Testis (tissue), 5 donors: ENCODE measurements at places on chromosomes 5 and 9.

DNA sequence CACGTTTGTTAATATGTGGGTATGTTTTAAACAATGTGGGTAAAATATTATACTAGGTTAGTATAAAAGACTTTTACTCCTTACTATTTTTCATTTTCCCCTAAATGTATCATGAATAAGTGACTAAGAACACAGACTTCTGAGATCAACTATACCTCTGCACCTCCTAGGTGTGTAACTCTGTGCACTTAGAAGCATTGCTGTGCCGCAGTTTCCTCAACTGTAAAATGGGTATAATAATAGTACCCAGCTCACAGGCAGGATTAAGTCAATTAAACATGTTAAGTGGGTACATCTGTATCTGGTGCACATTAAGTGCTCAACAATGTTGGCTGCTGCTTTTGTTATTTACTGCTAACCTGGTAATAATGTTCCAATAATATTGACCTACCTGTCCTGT is 21.6 kb upstream of the F2R start:
- DNase-seq, result no peak

DNA sequence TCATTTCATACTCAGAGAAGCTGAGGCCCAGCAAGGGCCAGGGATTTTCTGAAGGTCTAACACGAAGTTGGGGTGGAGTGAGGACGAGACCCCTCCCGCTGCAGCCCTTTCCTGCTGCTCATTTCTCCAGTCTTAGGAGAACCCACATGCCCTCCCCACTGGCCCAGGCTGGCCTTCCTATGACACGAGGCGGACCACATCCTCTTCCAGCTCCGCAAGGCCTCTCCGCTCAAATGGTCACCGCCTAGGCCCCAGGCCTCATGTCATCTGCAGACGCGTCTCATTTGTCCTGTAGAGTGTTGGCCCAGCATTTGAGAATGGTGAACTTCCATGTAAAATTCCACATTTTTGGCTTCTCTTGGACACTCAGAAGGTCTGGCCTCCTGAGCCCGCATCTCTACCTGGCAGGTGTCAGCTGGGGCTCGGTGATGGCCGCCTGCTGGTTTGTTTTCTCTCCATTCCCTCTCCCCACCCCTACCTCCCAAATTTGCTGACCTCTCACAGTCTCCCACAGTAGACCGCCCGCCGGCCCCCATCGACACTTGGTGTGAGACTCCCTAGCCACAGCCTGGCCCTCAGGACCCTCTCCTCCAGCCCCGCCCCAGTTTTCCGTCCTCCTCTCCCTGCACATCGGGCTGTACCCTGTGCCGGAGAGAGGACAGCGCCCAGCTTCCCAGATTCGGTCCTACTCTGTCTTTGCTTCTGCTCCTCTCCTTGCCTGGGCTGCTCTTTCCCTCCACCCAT is 51.7 kb downstream of the ERGIC1 start:
- no peak for DNase-seq

GRCh38 chr5:16437977-16438376 is 27.6 kb downstream of the ZNF622 start:
- no peak for DNase-seq

GRCh38 chr5:115979201-115980041 is 17.1 kb downstream of the LVRN start:
- DNase-seq, result no peak

GRCh38 chr9:21053851-21054250 is 22.4 kb upstream of the HACD4 start:
- no peak for DNase-seq

DNA sequence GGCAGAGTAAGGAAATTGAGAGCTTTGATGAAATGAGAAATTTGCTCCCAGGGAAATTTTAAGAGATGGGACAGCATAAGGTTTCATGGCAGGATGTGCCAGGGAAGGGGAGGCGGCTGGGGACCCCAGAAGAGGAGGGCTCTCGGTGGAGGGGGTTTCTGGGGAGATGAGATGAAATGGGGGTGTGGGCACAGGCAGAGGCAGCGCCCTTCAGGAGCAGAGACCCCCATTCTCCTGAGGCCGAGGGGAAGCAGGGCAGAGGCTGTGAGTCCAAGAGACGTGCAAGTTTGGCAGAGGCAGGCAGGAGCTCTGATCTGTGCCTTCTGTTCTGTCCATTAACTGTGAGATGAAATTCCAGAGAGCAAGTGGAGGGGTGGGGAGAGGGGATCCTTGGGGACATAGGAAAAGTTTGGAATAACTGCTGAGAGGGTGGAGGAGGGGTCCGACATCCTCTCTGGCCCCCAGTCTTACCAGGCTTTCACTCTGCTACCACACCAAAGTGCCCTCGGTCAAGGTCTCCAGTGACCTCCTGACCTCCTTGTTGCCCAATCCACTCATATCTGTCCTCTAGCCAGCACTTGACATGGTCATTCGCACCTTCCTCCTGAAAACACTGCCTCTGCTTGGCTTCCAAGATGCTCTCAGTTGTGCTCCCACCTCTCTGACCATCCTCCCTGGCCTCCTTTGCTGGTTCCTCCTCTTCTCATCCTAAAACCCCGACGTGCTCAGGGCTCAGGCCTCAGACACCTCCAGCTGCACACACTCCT is 108.1 kb upstream of the MVB12B start:
- no peak for DNase-seq

DNA sequence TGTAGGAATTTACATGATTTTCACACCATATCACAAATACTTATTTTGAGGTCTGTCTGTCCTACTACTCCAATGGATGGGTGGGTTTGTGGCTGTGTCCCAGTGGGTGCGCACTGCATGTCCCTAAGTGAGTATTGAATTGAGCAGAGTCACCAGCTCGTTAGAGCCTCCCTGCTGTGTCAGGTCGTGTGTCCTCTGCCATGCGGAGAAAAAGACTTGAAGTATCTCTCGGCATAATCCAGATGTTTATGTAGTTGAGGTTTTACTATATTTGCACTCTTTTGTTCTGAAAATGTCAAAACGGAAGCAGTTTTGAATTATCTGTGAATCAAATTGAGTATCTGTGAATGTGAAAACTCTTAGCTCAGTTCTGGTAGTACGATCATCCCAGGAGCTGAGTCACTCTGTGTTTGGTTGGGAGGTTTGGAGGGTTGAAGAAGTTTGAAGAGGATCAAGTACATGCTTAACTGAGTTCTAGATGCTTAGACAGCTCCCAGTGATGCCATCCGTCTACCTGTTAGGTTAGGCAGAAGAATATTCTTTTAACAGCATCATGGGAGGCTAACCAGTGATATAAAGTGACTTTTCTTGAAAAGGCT is 194.2 kb downstream of the TENT4A start:
- DNase-seq, result no peak

GRCh38 chr5:135669416-135669815 is 90.6 kb upstream of the CXCL14 start:
- no peak for DNase-seq

- DNase-seq, result no peak
Measured at GRCh38 chr9:15856591-15856990, 303.7 kb downstream of the CCDC171 start.

GRCh38 chr9:130478736-130479575 is 34.2 kb downstream of the ASS1 start:
- DNase-seq, result no peak

- no peak for DNase-seq
Measured at GRCh38 chr5:178288401-178289368, 56.1 kb upstream of the PHYKPL start.

- no peak for DNase-seq
Measured at GRCh38 chr5:28254846-28255245, 1216.5 kb upstream of the CDH9 start.

DNA sequence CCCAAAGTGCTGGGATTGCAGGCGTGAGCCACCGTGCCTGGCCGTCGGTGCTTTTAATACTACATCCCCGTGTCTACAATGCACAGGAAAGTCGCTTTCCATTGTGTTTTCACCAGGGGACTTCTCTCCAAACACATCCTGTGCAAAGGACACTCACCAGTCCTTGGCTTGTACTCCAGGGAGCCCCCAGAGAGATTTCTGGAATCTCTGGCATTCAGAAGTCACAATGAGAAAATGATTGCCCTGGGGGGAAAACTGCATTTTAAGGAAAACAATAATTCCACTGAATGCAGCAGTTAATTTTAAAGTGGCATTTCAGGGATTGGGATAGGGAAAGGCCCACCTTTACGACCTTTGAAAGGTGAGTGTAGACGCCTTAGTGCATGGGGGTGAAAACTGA is 112.0 kb downstream of the ADAMTS16 start:
- DNase-seq, result no peak

DNA sequence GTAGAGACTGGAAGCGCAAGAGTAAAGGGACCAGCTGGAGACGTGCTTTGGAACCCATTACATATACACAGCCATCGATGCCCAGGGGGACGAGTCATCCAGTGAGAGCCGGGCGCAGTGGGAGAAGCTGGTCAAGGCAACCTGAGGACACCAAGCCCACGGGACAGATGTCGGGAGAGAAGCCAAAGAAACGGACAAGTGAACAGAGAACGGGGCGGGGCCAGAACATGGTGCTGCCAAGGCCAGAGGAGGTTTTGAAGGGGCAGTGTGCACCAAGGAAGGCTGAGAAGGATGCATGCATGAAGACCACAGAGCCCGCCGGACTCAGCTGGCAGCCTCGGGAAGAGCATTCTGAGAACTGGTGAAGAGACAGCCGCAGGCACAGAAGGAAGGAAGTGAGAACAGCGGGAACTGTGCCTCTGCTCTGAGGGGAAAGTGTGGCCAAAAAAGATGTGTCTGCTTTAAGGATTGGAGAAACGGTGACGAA is 20.3 kb downstream of the CAMSAP1 start:
- DNase-seq, result no peak

GRCh38 chr5:113902917-113903660 is 389.6 kb downstream of the YTHDC2 start:
- DNase-seq, result no peak

GRCh38 chr5:6377582-6377904 is 804 bp downstream of the MED10 start:
- no peak for DNase-seq

GRCh38 chr5:93704996-93705395 is 36.4 kb downstream of the POU5F2 start:
- no peak for DNase-seq

GRCh38 chr5:83401122-83401731 is 70.3 kb upstream of the VCAN start:
- no peak for DNase-seq

GRCh38 chr5:54460181-54460919 is 4.9 kb downstream of the HSPB3 start:
- peak; percentile 23 for DNase-seq

- no peak for DNase-seq
Measured at GRCh38 chr5:15368835-15369234, 131.1 kb upstream of the FBXL7 start.

GRCh38 chr5:107431998-107432397 is 238.7 kb downstream of the EFNA5 start:
- DNase-seq, result no peak

- peak; percentile 14 for DNase-seq
Measured at GRCh38 chr5:89988998-89989655, 420.4 kb downstream of the CETN3 start.

DNA sequence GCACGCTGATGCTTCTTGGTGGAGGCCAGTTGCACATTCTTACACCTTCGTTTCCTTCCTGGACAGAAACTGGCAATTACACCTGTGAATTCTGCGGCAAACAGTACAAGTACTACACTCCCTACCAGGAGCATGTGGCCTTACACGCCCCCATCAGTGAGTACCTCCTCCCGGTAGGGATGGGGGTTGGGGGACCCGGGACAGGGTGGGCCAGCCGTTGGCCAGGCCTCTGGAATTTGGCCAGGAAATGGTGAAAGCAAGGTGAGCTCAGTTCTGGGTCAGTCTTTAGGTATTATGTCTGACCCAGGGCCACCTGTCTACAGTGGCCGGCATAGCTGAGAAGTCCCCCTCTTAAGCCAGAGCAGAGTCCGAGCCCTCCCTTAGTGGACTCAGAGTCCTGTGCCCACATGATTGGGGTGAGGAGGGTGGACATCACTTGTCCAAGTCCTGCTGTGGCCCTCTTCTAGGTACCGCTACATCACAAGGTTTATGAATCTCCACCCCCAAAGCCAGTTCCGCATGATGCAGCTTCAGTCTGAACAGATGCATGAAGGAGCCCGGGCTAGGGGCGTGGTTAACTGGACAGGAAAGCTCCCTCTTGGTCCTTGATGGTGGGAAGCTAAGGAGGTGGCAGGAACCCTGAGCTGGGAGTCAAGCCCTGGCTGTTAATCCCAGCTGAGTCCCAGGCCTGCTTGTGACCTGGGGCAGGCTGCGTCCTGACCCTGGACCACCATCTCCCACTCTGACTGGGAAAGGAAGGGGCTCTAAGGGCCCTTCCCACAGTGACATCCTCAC is 61.3 kb downstream of the AMBP start:
- peak; percentile 6 for DNase-seq
